Iris pigment epithelial cell (primary cell): ENCODE measurements at places on chromosomes 3 and 15.
A peak's percentile ranks its signal among the peaks of the same experiment; 100 is the strongest.

DNA sequence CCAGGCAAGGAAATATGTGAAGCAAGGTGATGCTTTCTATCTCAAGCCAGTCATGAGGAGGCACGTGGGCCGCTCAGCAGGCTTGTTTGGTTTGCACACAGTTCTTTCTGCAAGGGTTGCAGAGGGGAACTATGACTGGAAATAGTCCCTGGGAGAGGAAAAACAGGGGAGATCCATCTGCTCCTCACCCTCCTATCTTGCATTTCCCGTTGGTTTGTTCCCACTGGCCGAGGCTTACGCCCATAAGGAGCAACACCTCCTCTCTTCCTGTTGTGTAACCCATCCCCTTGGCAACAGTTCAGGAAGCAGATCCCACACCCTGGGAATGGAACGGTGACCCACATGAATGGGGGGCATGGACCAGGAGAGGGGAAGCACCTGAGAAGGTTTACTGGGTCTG lies 72.1 kb upstream of the MAGI1 start:
- peak; percentile 63 for DNase-seq

DNA sequence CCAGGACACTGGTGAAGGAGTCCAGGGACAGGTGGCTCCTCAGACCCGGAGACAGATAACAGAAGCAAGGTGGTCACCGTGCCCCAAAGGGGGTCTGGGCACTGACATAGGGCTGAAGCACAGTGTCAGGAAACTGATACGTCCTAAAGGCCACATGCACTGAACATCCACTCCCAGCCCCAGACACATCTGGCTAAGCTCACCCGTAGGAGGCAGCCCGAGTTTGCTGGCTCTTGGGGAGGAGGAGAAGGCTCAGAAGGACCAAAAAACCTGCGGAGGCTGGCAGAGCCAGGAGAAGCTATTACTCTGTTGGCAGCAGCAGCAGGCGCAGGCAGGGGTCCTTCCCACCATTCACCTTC lies 1.2 kb downstream of the CACNA2D2 start:
- no peak for DNase-seq

- no peak for DNase-seq
These were observed 19.8 kb downstream of the PDCD10 start for GRCh38 chr3:167714871-167715270.

DNA sequence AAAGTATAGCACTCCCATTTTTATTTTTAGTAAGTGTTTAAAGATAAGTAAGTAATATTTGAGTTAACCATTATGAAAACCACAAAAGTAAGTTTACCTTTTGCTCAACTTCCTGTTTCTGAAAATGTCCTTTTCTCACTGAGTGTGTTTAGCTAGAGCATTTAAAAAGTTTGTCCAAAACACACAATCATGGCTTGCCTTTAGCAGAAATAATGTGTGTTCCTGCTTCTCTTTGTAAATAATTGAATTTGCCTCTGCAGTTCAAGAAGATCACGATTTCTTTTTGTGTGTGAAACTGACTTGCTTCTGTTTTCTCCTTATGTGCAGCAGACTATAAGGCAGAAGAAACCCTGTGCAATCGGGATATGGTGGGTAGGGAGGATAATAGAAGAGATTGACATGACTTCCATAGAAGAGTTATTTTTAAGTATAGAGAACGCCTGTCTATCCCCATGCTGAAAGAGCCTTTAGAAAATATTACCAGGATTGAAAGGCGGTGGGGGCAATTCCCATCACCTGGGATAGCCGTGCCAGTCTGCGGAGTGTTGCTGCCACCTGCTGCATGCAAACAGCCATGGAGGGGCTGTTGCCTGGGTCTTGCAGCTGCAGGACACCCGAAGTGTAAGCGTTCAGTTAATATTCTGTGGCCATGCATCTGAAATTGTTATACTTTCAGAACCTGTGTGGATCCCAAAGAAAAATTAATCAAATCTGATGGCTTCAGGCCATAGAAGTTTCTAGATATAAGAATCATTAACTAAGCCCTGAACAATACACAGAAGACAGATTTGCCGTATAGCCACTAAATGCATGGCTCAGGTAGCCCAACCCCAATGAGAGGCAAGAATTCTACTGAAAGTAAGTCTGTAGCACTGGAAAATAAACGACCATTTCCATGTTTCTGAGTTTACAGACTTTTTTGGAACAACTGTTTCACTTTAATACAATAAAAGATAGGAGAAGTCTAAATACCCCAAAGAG lies 2.4 kb upstream of the CD96 start:
- DNase-seq, result peak; percentile 64

DNA sequence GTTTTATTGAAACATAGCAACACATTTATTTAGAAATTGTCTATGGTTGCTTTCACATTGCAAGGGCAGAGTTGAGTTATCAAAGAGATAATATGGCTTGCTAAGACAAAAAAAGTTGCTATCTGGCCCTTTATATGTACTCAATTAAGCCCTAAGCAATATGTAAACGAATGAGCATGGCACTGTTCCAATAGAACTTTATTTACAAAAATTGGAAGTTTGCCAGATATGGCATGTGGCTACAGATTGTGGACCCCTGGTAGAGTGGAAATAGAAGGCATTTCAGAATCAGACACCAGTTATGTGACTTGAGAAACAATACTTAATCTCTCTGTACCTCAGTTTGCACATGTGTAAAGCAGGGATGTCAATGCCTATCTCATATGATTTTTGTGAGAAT lies 515.6 kb upstream of the SGO1 start:
- no peak for DNase-seq

- DNase-seq, result no peak
These were observed 297.2 kb downstream of the CADM2 start for GRCh38 chr3:85255949-85256348.

- DNase-seq, result peak; percentile 55
These were observed 45.4 kb upstream of the TMC3 start for GRCh38 chr15:81419332-81419943.

DNA sequence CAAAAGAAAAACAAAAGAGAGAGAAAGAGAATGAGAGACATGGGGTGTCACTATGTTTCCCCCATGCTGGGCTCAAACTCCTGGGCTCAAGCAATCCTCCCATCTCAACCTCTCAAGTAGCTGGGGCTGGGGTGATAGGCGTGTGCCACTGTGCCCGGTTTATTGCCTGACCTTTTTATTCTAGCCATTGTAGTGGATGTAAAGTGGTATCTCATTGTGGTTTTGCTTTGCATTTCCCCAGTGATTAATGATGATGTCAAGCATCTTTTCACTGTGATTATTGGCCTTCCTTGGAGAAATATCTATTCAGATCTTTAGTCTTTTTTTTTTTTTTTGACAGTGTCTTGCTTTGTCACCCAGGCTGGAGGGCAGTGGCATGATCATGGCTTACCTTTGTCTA lies 37.7 kb upstream of the GK5 start:
- no peak for DNase-seq

DNA sequence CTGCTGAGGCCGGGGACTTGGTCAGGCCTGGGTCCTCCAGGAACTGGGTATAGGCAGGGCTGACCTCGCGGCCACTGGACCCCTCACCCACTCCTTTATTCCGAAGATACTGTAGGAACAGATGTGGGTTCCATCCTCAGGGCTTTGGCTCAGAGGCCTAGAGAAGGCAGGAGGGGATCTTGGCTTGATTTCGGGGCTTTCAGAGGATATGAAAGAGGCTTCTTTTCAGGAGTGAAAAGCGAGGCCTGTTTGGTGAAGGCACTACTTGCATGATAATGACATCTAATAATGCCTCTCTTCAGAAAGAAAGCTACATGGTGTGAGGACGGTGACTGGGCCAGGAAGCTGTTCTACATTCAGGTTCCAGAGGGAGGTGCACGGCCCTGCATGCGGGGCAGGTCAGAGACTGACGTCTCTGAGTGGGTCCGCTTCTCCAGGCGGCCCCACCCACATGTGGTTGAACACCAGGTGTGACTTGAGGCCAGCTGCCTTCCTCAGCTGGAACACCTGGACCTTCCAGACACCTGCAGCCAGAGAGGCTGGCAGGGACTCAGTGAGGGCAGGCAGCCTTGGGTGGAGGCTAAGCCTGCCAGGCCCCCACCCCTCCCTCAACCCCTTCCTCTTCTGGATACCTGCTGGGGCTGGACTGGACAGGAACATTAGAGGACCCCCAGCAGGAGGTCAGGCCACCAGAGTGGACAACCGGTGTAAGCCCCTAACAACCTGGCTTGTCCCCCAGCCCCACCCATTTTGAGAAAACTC lies 31.1 kb upstream of the HHATL start:
- no peak for DNase-seq

DNA sequence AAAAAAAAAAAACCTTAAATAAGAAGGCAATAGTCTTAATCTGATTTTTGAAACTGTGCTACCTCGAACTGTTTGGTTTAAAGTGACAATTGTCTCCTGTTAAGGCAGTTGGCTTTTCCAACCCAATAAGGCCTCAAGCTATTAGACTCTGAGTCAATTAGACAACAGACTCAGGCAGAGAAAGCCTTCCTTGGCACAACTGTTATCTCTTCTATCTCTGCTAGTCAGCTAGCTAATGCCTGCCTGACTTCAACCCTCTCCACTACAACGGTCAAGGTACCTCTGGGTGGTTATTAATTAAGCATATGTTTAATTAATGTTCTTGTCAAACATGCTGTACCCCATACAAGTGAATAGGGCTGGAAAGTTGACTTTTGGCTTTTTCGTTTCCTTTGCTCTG lies 110.2 kb upstream of the NLGN1 start:
- no peak for DNase-seq

- peak; percentile 69 for DNase-seq
These were observed at the start of gene FAH for GRCh38 chr15:80152896-80153876. FAH (plus strand) TSS chr15:80152999; CDS start chr15:80153055, 56 bp downstream.

- no peak for DNase-seq
These were observed 12.0 kb upstream of the NUP210 start for GRCh38 chr3:13432093-13432492.

GRCh38 chr3:45988362-45988761 lies 7.3 kb downstream of the FYCO1 start:
- DNase-seq, result peak; percentile 56

GRCh38 chr3:99885851-99886250 lies 68.2 kb downstream of the CMSS1 start:
- no peak for DNase-seq

- DNase-seq, result peak; percentile 60
These were observed 502.9 kb upstream of the THBS1 start for GRCh38 chr15:39078026-39078425.

DNA sequence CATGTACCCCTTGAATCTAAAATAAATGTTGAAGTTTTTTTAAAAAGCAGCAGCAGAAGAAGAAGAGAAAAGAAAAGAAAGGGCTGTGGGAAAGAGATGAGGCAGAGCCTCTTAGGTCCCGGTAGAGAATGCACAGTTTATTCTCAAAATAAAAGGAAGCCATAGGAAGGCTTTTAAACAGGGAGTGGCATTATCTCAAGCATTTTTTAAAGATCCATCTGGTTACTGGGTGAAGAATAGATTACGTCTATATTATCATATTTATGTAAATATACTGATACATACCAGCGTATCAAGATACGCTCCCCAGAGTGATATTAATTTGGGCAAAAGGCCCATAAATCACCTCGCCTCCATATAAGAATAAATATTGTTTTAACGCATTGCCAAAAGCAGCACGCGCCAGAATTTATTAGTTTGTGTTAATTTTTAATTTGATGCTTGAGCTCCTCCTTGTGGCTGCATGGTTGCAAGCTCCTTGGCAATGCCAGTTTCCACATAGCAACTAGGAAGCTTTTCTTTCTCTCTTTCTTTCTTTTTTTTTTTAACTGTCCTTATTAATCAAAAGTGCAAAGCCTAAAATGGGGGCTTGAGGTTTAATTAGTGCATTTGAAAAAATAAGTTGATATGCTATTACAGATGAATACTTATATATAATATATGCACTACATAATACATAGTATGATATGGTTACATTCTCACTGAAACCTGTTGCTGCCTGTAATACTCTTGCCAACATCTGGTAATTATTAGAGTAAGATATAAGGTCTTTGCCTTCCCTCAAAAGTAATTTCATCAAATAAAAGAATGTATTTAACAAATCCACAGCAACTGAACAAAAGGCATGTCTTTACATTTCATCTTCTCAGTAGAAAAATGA lies 242.8 kb upstream of the UBE2E2 start:
- peak; percentile 48 for DNase-seq

DNA sequence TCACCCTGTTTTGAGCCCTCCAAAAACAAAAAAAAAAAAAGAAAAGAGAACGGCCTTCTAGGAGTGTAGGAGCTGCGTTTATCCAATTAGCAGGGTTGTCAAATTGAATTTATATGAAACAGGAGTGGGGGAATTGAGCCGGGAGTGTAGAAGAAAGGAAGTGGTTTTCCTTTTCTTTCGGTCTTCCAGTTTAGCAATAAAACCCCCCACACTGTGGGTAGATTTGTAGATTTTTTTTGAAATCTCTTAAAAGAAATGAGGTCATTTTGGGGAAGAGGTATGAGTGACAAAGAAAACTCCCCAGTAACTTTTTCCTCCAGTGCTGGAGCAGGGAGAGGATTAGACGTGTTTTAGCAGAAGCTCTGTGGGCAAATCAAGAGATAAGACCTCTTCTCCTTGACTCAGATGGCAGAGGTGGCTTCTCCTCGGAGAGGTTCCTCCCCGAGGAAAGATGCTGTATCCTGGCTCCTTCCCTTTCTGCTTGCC lies 30.8 kb downstream of the BOC start:
- peak; percentile 9 for DNase-seq

- DNase-seq, result peak; percentile 16
These were observed 116.3 kb downstream of the MAGI1 start for GRCh38 chr3:65922441-65922840.

- no peak for DNase-seq
These were observed 73.6 kb downstream of the ITGB5 start for GRCh38 chr3:124813541-124813940.

DNA sequence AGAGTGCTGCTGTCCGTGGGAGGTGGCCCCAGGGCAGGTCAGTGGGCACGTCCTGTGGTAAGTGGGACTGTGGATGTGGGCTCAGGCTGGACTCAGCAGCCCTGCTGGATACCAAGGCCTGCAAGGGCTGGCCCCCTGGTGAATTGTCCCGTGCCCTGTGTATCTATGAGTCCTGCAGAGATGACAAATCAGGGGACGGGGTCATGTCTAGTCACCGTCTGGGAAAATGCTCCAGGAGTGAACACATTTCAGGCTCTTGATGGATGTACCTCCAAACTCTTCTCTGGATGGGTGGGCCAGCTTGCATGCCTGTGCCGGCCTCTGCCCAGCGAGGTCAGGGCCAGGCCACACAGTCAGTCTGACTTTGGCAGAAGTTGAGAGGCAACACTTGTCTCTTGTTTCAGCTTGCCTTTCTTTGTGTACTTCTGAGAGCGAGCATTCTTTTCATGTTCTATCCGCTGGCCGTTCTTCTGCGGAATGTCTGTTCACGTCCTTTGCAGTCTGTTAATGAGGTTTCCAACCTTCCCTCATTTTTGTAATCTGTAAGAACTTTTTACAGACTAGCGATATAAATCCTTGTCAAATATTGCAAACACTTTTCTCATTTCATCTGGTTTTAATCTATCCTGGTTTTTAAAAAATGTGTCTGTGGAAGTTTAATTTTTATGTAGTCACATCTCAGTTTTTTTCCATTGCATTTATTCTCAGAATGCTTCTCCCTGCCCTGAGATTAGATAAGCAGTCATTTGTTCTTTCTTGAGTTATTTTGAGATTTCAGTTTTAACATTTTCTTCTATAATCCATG lies 11.4 kb upstream of the STAB1 start:
- peak; percentile 67 for DNase-seq
